ENCODE measurements at places on chromosomes 12 and 14.

DNA sequence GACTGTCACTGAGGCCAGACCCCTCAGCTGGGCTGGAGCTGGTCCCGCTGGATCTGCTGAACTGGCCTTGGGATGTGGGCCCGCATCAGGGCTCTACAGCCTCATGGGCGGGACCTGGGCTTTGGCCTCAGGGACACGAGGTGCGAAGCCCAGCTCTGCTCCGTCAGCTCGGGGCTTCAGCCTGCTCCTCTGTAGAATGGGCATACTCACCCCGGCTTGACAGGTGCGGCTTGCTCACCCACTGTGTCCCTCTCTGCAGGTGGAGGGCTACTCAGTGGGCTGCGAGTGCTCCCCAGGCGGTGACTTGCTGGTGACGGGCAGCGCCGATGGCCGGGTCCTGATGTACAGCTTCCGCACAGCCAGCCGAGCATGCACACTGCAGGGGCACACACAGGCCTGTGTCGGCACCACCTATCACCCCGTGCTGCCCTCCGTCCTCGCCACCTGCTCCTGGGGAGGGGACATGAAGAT lies 57.6 kb downstream of the BEGAIN start:
- DNase-seq: no peak

GRCh38 chr14:76256545-76256944 lies 104.8 kb downstream of the GPATCH2L start:
- DNase-seq: no peak

GRCh38 chr12:112207397-112207924 lies 82.1 kb downstream of the TRAFD1 start:
- DNase-seq: no peak

- no peak for DNase-seq
Observed at GRCh38 chr12:108538146-108538545, 22.8 kb downstream of the SART3 start.

- DNase-seq: no peak
Observed at GRCh38 chr14:99177886-99178835, 93.8 kb downstream of the BCL11B start.
